ENCODE measurements at places on chromosomes 6 and 20. TPM values are rescaled to one million over a fixed set of nuclear protein-coding genes. Genes with fewer than 3 reads are reported as not detected.

The RUNX2 gene
- total RNA-seq: 35.4 TPM

The SMIM28 gene
- total RNA-seq: not detected

DNA sequence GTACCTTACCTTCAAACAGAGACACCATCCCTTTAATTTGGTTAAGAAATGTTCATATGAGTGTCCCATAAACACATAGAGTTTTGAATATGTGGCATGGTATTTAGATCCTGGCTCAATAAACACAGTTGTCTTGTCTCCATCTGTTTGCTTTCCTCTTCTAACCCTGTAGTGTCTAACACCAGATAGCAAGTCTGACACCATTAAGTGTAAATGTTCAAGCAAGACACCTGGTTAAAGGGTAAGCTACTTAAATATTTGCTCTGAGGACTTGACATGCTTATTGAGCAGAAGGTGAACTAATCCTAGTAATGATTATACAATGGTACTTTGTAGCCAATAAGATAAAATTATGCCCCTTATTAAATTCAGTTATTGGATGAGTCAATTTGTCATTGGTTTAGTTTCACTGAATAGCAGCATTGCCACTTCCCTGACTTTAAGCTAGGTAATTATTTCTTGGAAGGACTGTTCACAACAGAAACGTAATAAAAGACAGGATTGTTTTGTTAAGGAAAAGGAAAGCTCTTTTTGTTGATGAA is 26.9 kb upstream of the GOPC start:
- no peak for DNase-seq

DNA sequence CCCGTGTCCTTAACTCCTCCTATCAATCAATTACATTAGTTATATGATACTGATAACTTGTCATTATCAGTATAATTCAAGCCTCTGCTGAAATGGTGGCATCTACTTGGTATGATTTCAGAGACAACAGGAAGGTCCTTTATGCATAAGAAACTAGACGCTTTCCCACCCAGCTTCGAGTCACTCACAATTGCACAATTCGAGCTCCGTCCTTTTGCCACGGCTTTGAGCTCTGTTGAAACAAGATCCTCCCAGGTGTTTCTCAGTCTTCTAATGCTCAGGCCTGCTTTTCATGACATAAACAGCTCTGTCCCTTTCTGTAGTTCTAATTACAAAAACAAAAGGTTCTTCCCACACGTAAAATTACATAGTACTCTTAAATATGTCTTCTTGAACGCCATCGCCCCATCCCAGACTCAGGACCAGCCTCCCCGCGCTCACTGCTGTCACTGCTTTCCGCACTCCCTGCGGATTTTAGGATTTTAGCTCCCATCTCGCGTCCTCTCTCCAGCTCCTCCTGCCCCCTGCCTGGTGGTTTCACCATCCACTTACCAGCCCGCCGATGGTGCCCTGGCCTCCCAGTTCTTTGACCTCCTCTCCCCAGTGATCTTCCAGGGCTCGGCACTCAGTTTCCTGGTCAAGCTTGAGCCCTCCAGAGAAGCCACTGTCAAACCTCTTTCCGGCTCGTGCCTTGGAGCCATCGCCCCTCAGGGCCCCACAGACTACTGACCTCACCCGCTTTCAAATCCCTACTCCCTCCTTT is 23.2 kb upstream of the PNPLA1 start:
- DNase-seq: no peak

DNA sequence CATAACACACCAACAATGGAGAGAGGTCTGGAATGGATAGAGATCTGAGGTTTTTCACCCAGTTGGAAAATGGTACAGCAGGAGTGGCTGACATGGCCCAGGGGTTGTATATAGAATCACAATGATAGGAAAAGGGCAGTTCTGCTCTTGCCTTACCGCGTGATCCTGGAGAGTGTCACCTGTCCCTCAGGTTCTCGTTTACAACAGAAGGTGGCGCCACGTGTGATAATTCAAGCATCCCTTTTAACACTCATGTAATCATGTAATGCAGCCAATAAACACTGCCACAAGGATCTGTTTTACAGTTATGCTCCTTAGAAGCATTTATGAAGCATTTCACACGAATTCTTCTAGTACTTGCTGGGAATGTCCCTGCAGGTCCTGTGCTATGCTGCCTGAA is 12.9 kb upstream of the WFDC2 start:
- DNase-seq: no peak

- peak; percentile 11 for DNase-seq
Measured at GRCh38 chr20:33313686-33314314, 30.8 kb downstream of the BPIFB1 start.

The TSPO2 gene
- total RNA-seq: not detected

DNA sequence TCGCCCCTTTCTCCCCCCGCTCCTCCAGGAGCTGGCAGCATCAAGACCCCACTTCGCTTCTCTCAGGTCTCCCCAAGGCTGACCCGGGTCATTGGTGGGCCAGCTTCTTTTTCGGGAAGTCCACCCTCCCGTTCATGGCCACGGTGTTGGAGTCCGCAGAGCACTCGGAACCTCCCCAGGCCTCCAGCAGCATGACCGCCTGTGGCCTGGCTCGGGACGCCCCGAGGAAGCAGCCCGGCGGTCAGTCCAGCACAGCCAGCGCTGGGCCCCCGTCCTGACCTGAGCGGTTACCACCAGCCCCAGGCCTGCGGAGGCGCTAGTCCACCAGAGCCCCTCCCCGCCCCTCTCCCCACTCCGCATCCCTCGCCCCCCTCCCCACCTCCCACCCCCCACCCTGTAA is 1.0 kb downstream of the PPDPF start:
- peak; percentile 86 for DNase-seq

The IL17F gene
- total RNA-seq: not detected

DNA sequence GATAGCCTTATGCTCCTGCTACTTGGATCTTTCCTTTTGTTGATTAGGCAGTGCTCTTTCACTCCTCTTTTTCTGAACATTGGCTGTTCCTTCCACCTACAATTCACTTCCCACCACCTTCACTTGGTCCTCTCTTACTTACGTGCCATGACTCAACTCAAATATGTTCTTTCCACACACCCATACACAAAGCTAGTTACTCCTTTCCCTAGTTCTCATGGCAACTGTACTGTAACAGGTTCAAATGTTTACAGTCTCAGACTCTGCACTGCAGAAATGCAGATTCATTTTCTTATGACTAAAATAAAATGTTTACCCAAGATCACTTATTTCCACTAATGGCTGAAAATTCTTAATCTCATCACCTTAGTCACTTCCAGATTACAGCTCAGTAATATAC is 174.0 kb upstream of the TSHZ2 start:
- DNase-seq: no peak

- peak; percentile 6 for DNase-seq
Measured at GRCh38 chr20:8722277-8722928, 346.5 kb upstream of the PLCB4 start.

The PRDM13 gene
- not detected for total RNA-seq

Measured in osteoblast (primary cell).